ENCODE measurements at places on chromosomes 4 and X.
A peak's percentile ranks its signal among the peaks of the same experiment; 100 is the strongest.

GRCh38 chrX:130994671-130995070 is 63.5 kb upstream of the ARHGAP36 start:
- no peak for DNase-seq

- no peak for DNase-seq
Observed at GRCh38 chrX:99415470-99415869, 994.6 kb downstream of the PCDH19 start.

DNA sequence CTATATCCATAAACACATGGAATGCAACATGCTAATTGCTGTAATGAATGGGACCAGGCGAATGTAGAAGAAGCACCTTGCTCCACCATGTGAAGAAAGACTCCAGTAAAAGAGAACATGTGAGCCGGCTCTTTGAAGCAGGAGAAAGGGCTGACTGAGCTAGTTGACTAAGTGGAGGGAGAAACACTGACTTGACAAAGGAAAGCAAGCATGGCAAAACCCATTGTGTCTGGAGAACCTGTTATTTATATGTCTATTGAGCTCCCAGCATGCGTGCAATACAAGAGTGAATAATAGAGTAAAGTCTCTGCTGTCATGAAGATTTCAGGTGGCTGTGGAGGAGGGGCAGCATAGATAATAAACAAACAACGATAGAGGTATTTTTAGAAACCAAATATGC is 559.9 kb downstream of the RAB28 start:
- no peak for DNase-seq

GRCh38 chr4:65083076-65083475 is 587.2 kb downstream of the EPHA5 start:
- no peak for DNase-seq

DNA sequence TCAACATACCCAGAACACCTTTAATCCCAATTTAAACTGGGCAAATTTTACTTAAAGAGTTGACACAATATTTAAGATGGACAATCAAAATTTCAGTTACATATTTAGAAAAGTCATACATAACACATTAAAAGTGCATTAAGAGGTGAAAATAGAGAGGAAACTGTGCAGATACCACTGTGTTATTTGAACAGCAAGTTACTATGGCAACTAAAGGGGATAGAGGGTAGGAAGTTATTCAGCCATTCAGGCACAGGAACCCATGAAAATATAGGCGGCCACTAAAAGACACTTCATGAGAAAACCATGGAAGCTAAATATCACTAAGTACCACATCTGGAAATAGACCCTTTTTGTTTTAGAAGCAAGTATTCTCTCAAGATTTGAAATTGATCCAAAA is 75.1 kb downstream of the PDGFC start:
- no peak for DNase-seq

DNA sequence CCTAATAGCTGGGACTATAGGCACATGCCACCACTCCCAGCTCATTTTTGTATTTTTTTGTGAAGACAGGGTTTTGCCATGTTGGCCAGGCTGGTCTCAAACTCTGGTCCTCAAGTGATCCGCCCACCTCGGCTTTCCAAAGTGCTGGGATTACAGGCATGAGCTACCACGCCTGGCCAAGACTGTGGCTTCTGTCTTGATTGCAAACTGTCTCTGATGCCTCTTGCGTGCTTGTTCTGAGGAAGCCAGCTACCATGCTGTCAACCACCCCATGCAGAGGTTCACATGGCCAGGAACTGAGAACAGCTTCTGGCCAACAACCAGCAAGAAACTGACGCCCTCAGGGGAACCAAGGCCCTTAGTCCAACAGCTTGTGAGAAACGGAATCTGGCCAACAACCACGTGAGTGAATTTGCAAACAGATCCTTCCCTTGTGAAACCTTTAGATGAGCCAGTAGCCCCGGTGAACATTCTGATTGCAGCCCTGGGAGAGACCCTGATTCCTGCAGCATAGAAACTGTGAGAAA is 71.2 kb downstream of the SUPT20HL2 start:
- no peak for DNase-seq

- DNase-seq = no peak
Observed at GRCh38 chr4:19850909-19851308, 400.8 kb upstream of the SLIT2 start.

DNA sequence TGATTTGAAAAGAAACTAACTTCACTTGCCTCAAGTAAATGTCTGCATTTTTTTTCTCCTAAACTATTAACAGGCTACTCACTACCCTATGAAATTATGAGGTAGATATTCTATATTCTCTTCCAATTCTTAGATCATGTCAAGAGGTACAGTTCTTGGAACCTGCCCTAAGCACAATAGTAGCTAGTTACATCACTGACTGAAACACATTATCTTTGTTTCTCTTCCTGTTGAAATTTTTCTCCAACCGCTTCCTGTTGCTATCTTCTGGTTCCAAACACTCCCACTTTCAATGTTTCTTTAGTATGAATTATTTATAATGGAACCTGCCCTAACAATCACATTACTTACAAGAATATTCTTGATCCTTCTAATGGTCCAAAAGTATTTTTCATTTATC is 5.0 kb upstream of the BANK1 start:
- DNase-seq = no peak

DNA sequence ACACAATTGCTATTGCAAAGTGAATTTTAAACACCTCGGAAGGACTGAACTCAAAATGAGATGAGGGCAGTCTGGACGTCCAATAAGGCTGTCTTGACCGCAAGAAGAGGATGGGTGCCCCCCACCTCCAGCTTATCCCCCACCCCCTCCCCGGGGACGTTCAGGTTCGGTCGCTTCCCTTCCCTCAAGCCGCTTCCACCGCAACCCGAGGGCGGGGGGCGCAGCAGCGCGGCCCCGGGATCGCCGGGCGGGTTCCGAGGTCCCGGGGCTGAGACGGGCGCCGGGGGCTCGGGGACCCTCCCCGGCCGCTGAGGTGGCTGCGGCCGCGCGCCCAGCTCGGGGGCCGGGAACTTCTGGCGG is 480 bp downstream of the USP46 start:
- no peak for DNase-seq

- no peak for DNase-seq
Observed at GRCh38 chrX:152992115-152992514, 1.8 kb downstream of the PNMA5 start.

DNA sequence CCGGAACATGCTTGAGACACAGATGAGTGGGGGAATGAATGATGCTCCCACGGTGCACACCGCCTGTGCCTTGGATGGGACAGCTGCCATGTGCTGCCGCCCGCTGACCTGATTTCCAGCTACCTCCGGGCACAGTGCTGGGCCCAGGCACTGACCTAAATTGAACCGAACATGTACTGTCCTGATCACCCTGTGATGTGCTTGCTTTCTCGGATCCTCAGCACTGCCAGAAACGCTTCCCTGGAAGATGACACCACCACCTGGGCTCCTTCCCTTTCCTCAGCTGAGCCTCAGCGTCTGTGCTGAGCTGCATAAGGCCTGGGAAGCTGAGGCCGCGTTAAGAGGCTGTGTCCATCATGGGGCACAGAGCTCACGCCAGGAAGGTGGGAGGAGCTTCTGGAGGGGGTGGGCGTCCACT is 39.3 kb upstream of the MXD4 start:
- DNase-seq = peak; percentile 70

DNA sequence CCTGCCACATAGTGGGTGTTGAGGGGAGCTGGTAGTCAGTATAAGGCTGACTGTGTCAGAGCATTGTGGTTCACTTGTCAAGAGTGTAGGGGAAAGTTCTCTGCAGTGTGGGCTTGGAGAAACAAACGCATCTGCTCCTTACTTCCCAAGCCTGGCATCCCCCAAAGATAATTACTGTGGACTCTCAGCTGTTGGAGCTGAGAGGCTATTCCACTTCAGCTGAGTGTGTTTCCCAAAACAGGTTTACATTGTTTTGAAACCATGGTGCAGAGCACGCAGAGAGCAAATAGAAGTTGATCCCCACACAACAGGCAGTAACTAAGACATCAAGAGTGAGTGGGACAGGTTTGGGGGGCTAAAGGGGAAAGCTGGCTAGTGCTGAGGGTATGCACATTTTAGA is 181.0 kb upstream of the EOLA2 start:
- no peak for DNase-seq

GRCh38 chrX:139930916-139931645 is 1.8 kb downstream of the ATP11C start:
- no peak for DNase-seq

DNA sequence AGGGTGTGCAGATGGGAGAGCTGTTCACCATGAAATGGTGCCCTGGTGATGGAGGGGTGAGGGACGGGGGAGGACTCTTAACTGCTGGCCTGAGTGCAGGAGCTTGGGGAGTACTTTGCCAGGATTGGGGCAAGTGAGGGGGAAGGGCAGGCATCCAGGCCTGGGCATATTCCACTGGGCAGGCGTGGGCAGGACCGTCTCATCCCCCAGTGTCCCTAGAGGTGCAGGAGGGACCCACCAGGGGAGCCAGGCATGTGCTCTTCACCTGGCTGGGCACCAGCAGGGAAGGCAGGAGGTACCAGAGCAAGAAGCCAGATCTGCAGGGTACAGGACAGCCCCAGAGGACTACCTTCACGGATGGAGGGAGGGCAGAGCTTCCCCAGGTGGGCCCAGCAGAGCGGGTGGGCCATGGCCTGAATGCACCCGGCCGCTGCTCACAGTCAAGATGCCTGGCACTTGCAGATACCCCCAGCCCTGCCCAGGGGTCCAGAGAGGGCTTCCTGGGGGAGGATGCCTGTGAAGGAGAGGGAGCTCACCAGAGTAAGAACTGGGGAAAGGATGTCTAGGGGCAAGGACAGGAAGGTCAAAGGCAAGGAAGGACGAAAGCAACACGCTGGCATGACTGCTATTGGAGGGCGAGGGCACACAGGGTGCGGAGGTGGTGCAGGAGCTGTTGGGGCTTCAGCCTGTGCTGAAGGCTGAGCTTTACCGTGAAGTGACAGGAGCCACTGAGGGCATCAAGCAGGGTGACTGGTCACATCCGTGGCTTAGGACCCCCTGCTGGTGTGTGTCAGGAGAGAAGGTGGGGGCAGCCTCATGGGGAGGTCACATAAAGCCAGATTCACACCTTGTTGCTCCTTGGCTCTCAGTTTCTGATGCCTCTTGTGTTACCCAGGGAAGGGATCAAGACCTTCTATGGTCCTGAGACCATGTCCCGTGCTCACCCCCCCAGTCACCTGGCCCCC is 68.2 kb upstream of the NKX1-1 start:
- DNase-seq = no peak

DNA sequence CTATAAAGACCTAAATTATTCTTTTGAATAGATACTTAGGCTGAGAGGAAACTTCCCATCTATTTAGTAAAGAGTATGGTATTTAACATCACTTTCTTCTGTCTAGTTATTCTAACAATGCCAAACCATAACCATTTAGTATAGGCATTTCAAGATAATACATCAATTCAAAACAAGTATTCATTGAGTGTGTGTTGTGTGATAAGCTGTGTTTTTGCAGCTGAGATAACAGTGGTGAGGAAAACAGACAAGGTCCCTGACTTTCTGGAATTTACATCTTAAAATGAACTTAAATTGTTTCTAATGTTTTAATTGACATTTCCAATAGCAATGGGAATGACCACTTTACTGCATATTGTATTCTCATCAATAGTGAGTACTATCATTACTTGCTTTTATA is 22.4 kb upstream of the TSPAN5 start:
- DNase-seq = no peak

- no peak for DNase-seq
Observed at GRCh38 chr4:152181150-152181549, 354.7 kb downstream of the FBXW7 start.

DNA sequence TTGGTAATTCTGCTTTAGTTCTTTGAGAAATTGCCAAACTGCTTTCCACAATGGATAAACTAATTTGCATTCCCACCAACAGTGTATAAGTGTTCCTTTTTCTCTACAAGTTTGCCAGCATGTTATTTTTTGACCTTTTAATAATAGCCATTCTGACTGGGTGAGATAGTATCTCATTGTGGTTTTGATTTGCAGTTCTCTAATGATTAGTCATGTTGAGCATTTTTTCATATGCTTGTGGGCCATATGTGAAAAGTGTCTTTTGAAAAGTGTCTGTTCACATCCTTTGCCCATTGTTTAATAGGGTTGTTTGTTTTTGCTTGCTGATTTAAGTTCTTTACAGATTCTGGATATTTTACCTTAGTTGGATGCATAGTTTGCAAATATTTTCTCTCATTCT is 25.9 kb downstream of the ENPEP start:
- DNase-seq = no peak

DNA sequence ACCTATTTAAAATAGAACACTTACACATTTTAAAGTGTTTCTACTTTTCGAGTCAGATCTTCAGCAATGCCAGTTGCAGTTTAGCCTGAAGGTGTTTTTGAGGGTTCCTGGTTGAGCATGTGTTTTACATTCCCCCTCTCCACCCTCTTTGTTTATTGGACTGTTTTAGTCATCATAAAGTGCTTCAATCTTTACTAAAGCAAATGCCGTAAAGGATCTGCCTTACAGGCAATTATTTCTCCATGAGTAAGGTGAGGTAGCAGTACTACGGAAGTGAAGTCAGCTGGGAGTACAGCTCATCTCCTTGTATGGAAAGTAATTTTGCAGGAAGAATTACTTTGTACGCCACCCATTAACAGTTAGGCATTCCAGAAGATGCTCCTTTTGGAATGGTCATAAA is 36.9 kb downstream of the PDLIM5 start:
- DNase-seq = no peak

DNA sequence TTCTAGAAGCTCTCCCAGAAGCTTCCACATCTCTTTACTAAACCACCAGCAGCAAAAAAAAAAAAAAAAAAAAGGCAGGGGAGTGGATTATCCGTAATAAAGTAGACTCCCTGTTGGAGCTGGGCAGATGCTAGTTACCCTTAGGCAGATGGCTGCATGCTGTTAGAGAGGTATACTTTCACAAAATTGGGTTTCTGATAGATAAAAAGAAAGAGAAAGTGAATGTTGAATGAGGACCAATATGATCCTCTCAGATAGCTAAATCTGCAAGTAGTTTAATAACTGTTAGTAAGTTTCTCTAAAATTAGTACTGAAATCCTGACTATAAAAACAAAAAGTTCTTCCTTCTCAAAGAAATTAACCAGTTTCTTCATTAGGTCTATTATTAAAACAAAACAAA is 195.4 kb downstream of the ANAPC10 start:
- no peak for DNase-seq

- no peak for DNase-seq
Observed at GRCh38 chrX:123331349-123331748, 147.3 kb downstream of the GRIA3 start.

- DNase-seq = no peak
Observed at GRCh38 chr4:77712675-77713074, 106.5 kb downstream of the CNOT6L start.

DNA sequence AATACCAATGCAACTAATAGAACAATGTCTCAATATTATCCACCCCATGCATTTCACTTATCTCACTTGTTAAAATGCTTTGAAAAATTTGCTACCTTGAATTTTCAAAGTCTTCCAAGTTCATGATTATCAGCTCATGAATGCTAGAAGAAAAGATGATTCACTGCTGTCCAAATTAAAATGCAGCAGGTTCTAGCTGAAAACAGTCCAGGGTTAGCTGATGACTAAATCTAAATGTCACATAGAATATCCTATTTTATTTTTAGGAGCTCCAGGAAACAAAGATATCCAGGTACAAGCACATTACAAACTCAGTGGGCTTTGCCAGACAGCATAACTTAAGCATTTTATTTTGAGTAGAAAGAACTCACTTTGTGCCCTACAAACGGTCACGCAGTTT is 38.0 kb upstream of the SPARCL1 start:
- no peak for DNase-seq

GRCh38 chrX:80765220-80765625 is 44.5 kb downstream of the BRWD3 start:
- DNase-seq = no peak
